ENCODE measurements at places on chromosomes 4 and X. TPM values are rescaled to one million over a fixed set of nuclear protein-coding genes. Genes with fewer than 3 reads are reported as not detected.

Gene FBXW7
- total RNA-seq: 74.9 TPM

Gene TCEAL6
- not detected for total RNA-seq

DNA sequence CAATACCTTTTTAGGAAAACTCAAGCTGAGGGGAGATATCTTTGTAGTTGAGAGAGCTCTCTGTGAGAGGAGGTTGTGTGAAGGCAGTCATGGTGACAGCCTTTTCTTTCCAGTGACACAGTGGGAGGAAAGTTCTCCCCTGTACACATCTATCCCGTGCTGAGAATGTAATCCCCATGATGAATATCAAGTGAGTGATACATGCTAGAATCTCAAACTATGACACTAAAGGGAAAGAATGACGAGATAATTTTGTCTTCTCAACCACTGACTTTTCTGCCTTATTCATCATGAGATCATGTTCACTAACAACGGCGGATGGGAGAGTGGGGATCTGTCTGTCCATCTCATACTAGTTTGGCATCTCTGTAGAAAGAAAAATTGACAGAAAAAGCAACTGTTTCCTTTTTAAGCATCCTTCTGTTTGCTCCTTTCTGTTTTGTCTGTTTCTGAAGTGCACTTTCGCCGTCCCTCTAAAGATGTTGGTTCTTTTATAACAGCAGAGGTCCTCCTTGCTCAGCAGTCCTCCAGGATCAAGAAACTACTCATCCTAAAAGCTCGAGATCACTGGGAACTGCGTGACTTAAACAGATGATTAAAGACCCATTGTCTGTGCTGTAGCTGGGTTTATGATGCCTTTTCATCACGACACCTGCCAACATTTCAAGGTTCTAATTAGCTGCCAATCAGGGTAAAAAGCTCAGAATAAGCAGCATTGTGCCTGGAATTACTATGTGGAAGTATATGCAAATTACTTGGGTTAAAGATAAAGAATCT lies 137.6 kb downstream of the DCK start:
- no peaks in the 10 kb centered on the region for H3K36me3 ChIP-seq
- H3K27ac ChIP-seq: peak overlapping the region; percentile 98
- peak overlapping the region; percentile 56 for H3K4me3 ChIP-seq
- DNase-seq: no peak
- no peaks in the 10 kb centered on the region for H3K27me3 ChIP-seq

DNA sequence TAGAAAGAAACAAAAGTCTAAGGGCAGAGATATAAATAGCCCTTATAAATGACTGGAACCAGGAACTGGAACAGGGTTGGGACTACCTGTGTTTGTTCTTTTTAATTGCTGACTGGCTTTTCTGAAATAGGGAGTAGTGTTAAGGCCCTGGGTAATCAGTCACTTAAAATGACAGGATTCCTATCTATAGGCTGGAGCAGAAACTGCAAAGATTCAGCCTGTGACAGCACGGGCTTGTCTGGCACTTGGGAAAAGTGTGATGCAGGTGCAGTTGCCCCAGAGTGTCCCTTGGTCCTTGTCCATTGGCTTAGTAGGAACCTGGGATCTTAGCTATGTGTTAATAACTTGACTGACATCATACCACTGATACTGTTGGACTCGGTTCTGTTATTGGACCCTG lies 14.7 kb upstream of the PLAC8 start:
- no peak overlapping the region for H3K27ac ChIP-seq
- H3K4me3 ChIP-seq: no peak overlapping the region
- no peaks in the 10 kb centered on the region for H3K4me1 ChIP-seq
- DNase-seq: no peak
- no peaks in the 10 kb centered on the region for H3K27me3 ChIP-seq

GRCh38 chr4:71004281-71004851 lies 10.9 kb downstream of the DCK start:
- no peak overlapping the region for H3K4me3 ChIP-seq
- no peaks in the 10 kb centered on the region for H3K36me3 ChIP-seq
- no peak overlapping the region for H3K27ac ChIP-seq
- peaks cover 11% of the 10 kb centered on the region for H3K4me1 ChIP-seq
